ENCODE measurements at places on chromosomes 6 and 20.

DNA sequence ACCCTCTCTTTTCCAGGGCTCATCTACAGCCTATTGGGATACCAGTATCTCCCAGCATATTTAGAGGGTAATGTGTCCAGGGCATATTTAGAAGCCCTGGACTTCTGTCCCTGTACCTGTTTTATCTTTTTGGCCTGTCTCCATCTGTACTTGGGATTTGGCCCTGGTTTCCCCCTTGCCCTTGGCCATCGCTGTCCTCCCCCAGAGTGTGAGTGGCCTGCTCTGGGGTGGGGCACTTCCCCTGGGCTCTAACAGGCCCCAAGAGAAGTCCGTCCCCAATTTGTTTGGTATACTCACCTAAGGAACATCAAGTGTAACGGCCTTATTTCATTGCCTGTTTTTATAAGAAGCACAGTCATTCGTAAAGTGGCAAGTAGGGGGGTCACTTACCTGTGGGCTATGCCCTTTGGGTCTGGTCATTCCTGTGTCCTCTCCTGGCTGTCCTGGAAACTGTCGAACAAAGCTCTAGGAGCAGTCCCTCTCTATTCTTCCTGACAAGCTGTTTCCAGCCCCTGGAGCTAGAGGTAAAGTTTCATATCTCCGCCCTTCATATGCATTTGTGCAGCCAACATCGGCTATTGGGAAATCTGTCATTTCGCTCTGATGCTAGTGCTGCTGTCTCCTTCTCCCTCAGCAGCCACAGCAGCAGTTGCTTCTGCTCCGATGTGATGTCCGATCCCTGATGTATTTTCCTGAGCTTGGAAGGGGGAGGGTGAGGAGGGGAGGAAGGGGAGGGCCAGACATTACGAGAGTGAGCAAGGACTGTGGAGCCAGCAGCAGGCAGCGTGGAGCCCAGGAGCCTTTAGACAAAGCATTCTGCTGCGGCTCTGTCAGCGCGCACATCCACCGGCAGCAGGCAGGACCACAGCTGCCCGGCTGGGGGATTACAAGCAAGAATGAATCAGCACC lies 83.4 kb downstream of the TCP11 start:
- no peak for DNase-seq

GRCh38 chr20:50717974-50718761 lies 13.2 kb upstream of the PARD6B start:
- DNase-seq, result no peak

DNA sequence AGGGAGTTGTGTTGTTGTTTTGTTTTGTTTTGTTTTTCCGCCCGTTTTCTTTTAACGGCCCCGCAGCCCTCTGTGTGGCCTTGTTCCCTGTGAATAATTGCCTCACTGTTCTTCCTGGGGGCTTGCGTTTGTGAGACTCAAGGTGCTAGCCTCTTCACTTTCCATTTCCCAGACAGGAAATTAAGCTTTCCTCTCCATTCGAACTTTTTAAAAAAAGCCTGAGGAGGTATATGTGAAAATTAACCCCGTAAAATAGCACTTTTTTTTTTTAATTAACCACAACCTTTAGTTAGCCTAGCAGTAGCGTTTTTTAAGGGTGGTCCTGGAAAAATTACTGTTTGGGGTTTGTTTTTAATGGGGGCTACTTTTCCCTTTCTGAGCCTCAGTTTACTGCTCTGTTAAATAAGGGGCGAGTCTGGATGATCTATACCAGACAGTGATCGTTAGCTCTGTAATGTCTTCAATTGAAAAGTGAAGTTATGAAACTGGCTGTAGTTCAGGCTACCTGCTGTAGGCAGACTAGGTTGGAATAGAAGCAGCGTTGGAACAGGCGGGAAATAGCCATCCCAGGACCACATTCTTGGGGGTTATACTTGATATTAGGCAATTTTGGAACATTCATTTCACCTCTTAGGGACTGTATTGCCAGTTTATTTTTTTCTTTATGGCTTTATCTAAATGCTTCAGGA lies 1.7 kb downstream of the STX16 start:
- DNase-seq, result no peak

GRCh38 chr20:362271-363254 lies 15.7 kb downstream of the NRSN2 start:
- DNase-seq, result no peak

DNA sequence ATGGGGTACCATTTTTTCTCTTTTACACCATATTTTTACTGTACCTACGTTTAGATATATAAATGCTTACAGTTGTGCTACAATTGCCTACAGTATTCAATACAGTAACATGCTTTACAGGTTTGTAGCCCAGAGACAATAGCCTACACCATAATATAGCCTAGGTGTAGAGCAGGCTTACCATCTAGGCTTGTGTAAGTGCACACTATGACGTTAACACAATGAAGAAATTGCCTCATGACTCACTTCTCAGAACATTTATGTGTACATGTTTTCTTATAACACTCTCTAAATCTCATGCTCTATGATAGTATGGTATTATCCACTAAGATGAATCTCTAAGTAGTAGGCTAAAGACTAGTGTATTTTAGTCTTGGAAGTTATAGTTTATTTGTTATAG lies 13.5 kb downstream of the GPR63 start:
- DNase-seq, result no peak

DNA sequence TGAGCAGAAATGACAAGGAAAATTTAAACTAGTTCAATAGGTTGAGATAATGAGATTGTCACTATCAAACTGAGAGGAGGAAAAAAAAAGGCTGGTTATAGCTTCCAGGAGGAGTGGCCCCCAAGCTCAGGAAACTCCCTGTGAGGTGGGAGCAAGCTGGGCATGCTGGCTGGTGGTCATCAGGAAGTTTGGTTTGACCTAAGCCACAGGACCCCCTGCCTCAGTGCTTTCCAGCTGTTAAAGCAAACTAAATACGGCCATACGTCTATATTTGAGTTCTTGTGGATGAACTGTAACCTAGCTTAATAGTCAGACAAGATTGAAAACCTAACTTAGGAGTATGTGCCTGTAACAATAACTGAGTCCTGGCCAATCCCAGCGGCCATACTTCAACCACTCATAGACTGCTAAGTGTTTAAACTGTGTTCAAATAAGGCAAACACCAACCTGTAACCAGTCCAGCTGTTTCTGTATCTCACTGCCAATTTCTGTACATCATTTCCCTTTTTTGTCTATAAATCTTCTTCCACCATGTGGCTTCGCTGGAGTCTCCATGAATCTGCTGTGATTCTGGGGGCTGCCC lies 24.6 kb upstream of the ZBTB24 start:
- DNase-seq, result no peak

DNA sequence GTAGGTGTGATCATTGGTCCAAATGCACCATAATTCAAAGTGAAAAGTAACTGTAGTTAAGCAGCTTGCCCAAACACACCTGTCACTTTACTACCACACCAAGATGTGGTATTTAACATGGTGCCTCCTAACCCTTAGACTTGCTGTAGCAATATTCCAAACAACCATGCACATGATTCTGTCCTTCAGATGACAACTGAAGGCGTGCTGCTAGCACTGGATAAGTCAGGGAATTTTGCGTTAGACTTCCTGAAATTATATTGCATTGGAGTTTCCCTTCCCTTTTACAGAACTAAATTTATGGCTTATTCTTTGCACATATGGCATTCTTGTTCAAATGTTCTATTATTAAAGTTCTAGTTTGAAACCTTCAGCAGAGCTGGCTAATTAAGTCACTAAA lies 106.2 kb downstream of the ARHGAP18 start:
- no peak for DNase-seq

GRCh38 chr6:28633445-28634215 lies 107.9 kb downstream of the GPX5 start:
- DNase-seq, result no peak

All from stimulated activated CD4-positive, alpha-beta T cell treated with anti-CD3 and anti-CD28 coated beads, Interleukin-15, amount 100 ng/mL, for 1 hour (primary cell).